ENCODE measurements at places on chromosomes 3 and 15.

GRCh38 chr3:147090461-147090860 is 315.9 kb downstream of the ZIC4 start:
- DNase-seq = no peak

- no peak for DNase-seq
These were observed 43.2 kb downstream of the SCAPER start for GRCh38 chr15:76861815-76862397.

- DNase-seq = no peak
These were observed 979.6 kb upstream of the NR2F2 start for GRCh38 chr15:95350908-95351307.

- DNase-seq = no peak
These were observed 91.3 kb downstream of the SHQ1 start for GRCh38 chr3:72756900-72757299.

- no peak for DNase-seq
These were observed 390.8 kb upstream of the ZNF385D start for GRCh38 chr3:22141769-22142168.

DNA sequence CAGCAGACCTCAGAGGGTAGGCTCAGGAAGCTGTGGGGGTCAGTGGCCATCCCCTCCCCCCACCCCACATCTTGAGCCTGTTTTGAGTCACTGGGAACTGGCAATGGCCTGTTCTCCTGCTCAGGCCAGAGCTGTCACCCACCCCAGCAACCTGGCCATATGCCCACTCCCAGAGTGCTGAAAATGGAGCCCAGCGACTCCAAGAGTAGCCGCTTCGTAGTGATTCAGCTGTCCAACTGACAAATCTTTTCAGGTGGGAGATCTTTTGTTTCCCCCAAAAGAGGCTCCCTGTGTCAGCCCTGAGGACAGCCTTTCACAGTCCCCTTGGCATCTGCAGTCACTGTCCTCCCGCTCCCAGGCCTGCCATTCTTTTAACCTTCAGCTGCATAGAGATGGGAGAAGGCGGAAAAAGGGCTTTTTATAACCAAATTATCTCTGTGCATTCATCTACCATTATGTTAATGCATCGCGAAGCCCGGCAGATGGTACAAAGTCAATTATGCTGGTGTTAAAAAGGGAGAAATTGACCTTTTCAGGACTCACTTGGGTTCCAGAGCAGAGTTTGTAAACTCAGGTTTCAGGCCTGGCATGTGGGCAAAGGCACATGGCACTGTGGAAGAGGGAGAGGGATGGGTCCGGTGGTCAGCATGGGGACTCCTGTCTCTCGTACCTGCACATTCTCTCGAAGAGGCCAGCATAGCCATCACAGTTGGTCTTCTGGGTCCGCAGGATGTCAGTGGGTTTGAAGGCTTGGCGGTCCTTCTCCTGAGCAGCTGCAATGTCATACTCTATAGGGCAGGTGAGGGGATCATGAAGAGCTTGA is 32.1 kb downstream of the KY start:
- DNase-seq = no peak

DNA sequence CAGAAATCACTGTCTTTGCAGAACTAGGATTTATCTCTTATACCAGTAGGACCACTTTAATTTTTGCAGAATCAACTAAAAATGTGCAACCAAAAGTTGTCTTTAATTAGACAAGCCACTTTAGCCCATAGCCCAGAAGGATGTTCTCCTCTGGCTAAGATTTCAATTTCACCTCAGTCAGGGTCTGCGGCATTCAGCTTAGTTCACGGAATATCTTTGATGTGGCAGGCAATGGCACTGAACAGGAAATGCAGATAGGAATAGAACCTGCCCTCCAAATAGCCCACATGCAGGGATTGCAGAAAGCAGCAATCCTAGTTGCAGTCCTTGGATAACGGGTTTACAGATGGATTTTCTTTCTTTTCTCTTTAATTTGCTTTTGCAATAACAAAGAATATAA is 100.8 kb downstream of the MESD start:
- DNase-seq = no peak

DNA sequence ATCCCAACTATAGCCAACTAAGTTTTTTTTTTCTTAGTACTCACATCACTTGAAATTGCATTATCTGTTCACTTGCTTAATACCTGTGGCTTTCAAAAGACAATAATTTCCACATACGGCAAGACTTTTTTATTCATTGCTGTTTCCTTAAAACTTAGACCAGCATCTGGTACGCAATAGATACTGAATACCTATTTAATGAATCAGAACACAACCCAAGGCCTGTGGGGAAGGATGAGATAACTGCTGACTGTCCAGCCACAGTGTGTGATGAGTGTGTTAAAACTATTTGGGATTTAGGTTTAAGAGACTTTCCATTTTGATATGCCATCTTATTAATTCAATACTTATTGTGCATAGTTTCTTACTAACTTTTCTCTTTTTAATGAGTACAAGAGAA is 988.7 kb downstream of the NTRK3 start:
- DNase-seq = no peak

DNA sequence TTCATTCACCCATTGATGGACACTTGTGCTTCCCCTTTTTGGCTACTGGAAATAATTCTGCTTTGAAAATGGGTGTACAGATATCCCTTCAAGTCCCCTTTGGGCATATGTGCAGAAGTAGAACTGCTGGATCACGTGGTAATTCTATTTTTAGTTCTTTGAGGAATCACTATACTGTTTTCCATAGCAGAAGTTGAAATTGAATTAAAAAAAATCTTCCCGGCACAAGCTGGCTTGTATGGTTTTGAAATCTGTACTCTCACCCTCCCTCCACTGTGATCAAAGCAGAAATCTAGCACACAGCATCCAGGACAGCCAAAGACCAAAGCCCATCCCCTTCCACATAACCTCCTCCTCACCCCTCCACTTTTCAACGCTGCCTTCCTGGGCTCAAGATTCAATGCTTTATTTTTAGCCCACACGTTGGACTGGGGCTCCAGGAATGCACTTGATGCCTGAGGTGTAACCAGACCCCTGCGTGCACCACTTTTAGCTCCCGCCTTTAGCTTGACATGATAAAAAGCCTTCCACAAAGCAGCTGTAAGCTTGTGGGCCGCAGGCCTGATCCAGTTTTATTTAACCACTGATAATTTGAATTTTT is 29.9 kb downstream of the TMEM40 start:
- DNase-seq = no peak

GRCh38 chr3:27724459-27725197 is 2.5 kb upstream of the EOMES start:
- no peak for DNase-seq

GRCh38 chr15:84844964-84845363 is 27.8 kb downstream of the ALPK3 start:
- no peak for DNase-seq

- DNase-seq = peak; percentile 56
These were observed 57.5 kb upstream of the HERC1 start for GRCh38 chr15:63891079-63891767.

DNA sequence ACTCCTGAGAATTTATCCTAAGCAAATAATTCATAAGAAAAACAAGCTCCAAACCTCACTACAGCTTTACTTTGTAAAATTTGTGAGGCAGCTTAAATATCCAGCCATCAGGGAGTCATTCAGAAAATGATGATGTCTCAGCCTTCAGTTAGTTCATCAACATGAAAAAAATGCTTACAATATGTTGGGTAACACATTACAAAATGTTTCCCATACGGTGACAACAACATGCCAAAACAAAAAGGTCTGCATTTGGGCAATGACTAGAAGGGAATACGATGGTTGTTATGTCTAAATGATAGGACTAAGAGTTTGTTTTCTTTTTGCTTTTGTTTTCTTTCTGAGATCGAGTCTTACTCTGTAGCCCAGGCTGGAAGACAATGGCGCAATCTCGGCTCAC is 47.0 kb upstream of the CFAP161 start:
- DNase-seq = no peak

DNA sequence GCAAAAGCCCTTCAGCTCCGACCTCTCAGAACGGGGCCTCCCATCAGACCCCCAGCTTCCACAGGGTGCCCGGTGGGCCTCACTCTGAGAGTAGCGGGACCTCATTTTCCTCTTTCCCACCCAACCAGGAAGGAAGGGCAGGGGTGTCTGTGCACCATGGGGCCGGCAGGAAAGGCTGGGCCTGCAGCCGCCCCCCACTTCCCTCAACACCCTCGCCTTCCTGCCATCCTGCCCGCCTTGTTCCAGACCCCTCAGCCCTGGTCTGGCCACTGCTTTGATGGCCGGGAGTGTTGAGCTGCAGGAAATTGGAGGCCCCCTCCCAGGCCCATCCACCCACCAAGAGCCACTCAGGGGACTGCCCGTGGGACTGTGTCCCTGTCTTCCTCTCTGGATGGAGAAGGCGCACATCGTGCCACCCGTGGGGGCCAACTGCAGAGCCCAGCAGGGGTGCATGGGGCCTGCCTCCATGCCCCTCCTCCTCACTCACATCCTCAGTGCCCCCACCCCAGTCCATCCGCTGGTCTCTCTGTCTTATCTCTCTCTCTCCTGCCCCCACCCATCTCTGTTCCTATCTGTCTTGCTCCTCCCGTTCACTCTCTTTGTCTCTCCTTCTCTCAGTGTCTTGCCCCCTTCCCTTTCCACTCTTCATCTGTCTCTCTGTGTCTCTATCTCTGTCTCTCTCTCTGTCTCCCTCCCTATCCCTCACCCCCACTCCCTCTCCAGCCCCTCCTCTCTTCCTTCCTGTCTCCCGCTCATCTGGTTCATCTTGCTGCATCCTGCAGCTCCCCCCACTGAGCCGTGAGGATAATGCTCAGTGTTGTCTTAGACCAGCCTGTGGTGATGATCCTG is 1.8 kb upstream of the PLXND1 start:
- no peak for DNase-seq

GRCh38 chr3:187828579-187829452 is 83.5 kb upstream of the BCL6 start:
- no peak for DNase-seq

GRCh38 chr3:172536505-172536904 is 13.3 kb upstream of the TNFSF10 start:
- no peak for DNase-seq

DNA sequence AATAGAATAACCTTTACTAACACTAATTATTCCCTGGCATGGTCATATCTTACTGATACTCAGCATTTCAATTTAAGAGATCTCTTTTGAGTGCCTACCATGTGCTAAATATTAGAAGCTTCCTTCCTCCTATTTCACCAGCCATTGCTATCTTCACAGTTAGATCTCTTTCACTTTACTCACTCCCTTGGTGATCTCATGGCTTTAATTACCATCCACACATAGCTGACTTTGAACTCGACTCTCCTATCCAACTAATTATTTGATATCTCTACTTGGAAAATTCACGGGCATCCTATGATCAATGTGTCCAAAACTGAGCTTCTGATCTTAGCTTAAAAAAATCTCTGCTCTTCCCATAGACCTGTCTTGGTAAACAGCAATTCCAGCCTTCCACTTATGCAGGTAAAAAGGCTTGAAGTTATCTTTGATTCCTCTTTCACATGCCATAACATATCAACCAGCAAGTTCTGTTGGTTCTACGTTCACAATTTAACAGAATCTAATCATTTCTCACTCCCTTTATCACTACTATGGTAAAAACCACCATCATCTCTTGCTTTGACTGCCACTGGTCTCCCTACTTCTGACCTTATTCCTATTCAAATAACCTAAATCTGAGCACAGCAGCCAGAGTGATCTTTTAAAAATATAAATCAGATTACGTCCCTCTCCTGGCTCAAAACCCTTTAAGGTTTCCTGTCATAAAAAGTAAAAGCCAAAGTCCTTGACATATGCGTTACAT is 41.8 kb downstream of the HLTF start:
- no peak for DNase-seq

DNA sequence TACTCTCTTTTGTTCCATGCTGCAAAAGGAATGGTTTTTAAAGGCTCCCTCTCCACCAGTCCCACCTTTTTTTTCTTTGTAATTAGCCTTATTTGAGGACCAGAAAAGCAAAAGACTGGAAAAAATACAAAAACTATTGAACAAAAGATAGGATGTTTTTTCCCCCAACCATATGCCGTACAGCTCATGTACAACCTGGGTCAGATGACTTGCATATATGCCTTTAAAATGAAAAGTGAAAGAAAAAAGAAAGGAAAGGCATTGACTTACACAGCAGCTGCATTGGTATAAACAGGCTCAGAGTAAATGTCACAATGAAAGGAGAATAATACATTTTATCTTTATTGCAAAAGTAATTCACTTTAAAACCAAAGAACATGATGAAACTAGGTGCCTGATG is 69.5 kb upstream of the CMC1 start:
- no peak for DNase-seq

- DNase-seq = no peak
These were observed 5.7 kb downstream of the SH3BP5 start for GRCh38 chr3:15326673-15327072.

DNA sequence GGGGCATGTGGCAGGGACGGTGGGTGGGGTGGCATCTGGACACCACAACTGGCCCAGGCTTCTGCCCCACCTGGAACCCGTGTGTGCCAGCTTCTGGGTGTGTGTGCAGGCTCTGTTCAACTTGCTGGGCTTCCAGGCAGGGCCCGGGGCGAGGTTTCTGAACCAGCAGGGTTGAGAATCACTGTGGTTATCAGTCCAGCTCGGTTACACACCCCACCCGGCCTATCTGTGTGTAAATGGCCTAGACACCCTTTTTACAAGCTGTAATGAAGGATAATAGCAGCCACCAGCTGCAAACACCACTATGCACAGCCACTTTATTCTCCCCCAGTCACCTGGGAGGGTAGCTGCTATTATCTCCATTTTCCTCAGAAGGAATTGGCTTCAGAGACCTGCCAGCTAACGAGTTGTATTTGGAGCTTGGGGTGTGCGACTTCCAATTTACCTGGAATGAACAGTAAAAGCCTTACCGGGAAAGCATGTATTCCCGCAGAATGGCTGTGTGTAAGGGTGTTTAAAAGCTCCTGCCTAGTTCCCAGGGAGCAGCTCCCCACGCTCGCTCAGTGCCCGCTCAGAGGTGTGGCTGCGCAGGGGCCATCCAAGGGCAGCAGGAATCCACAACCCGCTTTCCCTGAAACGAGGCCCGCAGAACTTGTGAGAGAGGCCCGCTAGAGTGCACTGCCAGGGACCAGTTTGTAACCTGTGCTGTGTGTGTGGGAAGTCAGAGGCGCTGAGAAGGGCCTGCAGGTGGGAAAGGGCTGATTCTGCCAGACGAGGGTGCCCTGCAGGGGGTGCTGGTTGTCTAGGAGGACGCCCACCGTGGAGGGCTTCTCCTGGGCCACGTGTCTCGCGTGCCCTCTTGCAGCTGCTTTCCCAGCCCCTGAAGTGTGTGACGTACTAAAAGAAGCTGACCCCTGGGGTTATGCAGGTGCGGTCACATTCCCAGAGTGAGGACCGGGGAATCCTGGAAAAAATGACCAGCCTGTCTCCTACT is 83.5 kb downstream of the C3orf70 start:
- DNase-seq = no peak

- peak; percentile 81 for DNase-seq
These were observed 57.0 kb downstream of the NEK10 start for GRCh38 chr3:27312044-27312668.

GRCh38 chr15:77493324-77493907 is 72.7 kb downstream of the HMG20A start:
- DNase-seq = no peak

Data from COLO829 (cell line).